ENCODE measurements at places on chromosomes 1 and 21. TPM values are rescaled to one million over a fixed set of nuclear protein-coding genes. Genes with fewer than 3 reads are reported as not detected.

The TRIM67 gene
- total RNA-seq, result not detected

The LAPTM5 gene
- total RNA-seq, result 580 TPM

The CHI3L2 gene
- 26.7 TPM for total RNA-seq

The LRRN2 gene
- not detected for total RNA-seq

The RIPPLY3 gene
- total RNA-seq, result 0.14 TPM

The IFNGR2 gene
- 17.5 TPM for total RNA-seq

The CHRNB2 gene
- total RNA-seq, result not detected

The ZNF695 gene
- total RNA-seq, result 0.48 TPM

The RNU1-4 gene
- total RNA-seq, result 1,658 TPM

All from activated naive CD4-positive, alpha-beta T cell treated with anti-CD3 and anti-CD28 coated beads, Interleukin-2, amount 10 ng/mL, durations not matched to agents 5 hours and 36 hours (primary cell).